ENCODE measurements at places on chromosomes 1 and 21.
A peak's percentile ranks its signal among the peaks of the same experiment; 100 is the strongest.

GRCh38 chr1:48236716-48237470 lies 14.4 kb downstream of the SLC5A9 start:
- DNase-seq = no peak

DNA sequence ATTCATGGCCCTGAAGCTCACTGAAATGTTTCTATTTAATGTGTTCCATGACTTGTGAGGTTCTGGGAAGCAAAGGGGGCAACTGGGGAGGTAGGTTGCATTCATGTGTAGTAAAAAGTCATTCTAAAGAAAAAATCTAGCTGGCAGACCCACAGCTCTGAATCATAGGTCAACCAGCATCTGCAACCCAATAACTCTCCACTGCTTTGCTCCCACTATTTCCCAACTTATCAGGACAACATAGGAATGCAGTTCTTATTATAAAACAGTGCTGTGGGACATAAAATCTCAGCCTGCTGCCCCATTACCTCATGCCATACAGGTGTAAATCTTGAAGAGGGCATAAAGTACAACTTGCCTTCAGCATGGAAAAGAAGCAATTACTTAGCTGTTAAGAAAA lies 576.1 kb upstream of the PTBP2 start:
- no peak for DNase-seq

DNA sequence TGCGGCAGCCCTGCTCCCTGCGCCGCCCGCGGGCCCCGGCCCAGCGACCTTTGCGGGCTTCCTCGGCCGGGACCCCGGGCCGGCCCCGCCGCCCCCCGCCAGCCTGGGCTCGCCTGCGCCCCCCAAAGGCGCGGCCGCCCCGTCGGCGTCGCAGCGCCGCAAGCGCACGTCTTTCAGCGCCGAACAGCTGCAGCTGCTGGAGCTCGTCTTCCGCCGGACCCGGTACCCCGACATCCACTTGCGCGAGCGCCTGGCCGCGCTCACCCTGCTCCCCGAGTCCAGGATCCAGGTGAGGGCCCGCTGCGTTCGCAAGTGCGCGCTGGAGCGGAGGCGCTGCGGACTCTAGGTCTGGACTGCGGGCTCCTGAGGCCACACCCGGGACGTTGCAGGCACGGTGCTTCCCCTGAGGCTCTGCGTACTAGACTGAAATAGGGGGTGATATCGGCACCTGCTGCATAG lies 351 bp downstream of the MIXL1 start:
- no peak for DNase-seq

GRCh38 chr1:228417483-228418203 lies 982 bp upstream of the TRIM17 start:
- DNase-seq = no peak

- no peak for DNase-seq
These were observed 446.9 kb upstream of the LRRC7 start for GRCh38 chr1:69120817-69121216.

DNA sequence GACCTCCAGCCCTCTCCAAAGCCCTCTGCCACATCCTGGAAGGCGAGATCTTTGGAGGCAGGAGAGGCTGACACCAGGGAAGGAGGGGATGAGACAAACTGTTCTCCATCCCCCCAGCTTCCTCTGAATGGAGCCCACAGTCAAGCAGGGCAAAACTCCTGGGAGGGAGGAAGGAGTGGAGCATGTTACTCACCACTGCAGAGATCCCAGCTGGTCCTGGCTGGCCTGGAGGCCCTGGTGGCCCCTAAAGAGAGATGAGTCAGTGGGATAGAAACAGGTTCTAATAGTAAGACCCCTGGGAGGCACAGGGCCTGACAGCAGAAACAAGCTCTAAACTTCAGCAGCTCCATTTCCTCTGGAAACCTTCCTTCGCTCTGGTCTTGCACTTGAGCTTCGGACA lies 14.0 kb upstream of the PEF1 start:
- no peak for DNase-seq

DNA sequence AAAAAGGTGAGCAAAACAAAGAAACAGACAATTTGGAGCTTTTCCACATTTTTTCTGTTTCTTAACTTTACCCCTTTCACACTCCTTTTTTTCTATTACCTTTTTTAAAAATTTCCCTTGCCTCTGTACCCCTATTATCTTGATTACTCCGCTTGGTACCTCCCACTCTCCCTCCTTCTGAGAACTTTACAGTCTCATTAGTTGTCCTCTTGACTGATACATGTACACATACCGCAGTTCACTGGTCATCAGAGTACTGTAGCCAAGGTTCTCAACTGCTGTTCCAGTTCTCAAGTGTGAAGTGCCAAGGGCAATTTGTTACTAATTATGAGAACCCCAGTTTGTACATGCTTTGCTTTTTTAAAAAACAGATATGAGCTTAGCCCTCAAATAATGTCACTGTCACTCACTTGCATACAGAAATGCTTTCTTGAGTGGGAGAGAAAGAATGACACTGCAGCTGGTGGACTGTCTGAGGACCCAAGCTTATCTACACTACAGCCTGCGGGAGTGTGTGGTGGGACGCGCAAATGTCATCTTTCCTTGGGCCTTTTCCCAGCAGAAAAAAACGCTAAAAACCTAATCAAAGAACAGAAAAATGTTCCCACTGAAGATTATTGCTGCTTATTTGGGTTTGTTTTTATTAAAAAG lies 160.8 kb downstream of the DISP1 start:
- no peak for DNase-seq

GRCh38 chr1:106534612-106535011 lies 521.9 kb upstream of the PRMT6 start:
- no peak for DNase-seq

DNA sequence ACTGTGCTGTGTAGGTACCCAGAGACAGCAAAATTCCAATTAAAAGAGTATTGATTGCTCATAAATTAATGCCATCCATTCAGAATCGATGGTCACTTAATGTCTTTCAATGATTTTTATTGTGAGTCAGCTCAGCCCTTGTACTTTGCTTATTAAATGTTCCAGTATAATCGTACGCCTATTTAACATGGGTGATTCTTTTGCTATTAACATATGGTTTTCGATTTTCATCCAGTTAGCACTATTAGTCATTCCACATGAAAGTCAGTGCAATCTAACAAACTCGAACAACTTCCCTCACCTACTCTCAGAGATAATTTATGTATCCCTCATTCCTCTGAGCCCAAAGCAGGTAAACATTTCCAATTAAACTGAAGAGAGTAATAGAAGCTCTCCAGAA lies 109.6 kb upstream of the APP start:
- no peak for DNase-seq

DNA sequence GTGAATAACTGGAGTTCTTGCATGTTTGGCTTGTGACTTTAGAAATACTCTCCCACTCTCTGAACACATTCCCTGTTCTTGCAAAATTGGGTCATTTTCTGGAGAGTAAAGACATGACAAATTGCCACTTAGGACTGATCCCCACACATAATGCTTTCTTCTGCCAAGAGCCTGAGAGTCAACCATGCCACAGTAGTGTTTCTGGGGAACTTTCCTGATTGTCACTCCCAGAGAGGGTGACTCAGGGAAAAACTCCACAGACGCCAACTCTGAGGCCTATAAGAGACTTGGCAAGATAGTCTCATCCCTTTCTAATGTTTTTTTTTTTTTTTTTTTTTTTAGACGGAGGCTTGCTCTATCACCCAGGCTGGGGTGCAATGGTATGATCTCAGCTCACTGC lies 157.8 kb downstream of the ATG4C start:
- peak; percentile 66 for DNase-seq

DNA sequence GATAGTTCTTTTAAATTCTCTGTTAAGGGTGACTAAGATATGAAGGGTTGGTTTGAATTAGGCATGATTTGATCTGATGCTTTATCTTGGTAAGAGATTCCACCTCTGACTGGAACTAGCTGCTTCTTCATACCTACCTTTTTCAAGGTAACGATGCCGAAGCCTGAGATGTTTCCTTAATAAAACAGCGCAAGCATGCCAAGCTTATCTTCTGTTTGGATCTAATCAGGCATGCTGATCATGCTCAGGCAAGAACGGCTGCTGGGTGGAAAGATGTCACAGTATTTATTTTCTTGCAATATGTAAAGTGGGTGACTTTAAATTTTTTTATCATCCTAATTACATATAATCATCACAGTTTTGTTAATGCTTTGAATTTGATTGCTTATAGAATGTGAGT lies 148.7 kb downstream of the ADGRL2 start:
- DNase-seq = peak; percentile 10

DNA sequence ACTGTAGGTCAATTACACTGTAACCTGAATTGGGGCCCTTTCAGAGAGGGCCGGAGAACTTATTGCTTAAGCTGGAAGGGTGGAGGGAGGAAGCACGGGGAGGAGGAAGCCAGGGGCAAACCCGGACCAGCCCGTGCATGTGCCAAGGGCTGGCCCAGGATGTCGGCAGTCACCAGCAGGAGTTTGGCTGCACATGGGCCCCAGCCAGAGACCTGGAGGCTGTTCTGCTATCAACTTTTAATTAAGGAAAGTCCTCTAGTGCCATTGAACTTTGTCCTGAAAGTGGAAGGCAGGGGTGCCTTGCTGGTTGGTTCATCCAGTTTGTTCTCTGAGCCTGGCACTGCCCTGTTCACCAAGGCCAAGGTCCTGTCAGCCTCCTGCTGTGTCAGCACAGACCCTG lies 200.8 kb upstream of the VAMP3 start:
- no peak for DNase-seq

DNA sequence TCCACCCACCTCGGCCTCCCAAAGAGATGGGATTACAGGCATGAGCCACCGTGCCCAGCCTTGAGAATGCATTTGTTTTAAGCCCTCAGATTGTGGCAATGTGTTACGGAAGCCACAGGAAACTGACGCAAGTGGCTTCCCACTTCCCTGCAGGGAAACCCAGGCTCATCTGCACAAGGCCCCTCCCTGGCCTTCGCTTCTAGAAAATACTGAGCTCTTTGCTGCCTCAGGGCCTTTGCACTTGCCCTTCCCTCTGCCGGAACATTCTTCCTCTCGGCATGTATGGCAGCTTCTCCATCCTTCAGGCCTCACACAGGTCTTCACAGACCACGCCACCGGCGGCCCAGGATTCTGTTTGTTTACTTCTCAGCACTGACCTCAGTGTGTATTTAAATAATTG lies 137.0 kb upstream of the TMEM51 start:
- no peak for DNase-seq

DNA sequence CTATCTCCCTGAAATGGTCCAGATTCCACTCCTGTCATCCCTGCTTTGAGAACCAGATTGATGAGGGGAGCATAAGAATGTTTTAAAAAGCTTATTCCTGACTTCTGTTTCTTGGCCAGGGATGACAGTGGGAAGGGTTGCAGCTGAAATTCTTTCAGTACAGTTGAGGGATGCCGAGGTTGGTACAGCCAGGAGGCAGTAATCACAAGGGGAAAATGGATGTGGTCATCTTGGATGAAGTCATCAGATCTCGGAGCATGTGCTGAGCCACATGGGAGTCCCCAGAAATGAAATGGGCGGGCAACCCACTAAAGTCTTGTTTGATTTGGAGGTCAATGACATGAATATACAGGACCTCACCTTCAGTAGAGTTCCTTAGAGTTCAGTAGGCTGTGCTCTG lies 18.7 kb upstream of the PLA2G2E start:
- no peak for DNase-seq

GRCh38 chr1:22327411-22327810 lies 124.2 kb upstream of the ZBTB40 start:
- DNase-seq = no peak

DNA sequence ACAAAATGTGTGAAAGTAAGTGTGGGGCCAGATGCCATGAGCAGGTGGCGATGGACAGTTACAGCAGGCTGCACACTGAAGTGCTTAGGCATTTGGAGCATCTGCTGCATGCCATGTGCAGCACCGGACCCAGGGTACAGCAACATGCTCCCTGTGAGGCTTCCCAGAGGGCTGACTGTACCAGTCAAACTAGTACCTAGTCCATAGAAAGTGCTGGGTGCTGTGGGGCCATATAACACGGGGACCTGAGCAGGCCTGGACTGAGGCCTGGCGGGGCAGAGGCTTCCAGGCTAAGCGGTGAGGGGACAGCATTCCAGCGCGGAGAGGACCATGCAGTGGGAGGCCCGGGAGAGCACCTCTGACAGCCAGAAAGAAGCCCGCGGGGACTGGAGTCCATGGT lies 29.9 kb upstream of the PKP1 start:
- no peak for DNase-seq

DNA sequence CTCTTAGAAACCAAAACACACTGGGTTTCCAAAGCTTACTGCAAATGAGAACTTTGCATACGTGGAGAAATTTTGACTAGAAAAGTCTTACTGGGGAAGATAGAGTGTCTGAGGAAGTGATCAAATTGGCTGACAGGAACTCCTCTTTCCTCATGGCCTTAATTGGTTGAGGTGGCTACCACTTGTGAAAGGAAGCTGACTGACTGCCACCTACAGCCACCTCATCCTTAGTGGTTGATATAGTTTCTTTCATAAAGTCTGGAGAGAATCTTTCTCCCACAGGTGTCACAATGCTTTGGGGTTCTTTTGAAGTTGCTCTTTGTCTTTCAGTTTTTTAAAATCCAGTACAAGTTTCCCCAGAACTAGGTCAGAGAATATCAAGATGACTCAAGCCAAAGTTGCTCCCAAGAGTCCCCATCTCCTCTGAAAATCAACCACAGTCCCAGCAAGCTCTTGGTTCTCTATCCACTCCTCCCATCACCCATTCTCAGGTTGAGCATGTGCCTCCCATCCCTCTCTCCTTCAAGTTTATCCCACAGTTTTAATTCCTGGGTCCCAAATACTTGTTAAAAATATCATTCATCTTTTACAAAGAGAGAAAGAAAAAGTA lies 43.3 kb downstream of the GPR88 start:
- no peak for DNase-seq

DNA sequence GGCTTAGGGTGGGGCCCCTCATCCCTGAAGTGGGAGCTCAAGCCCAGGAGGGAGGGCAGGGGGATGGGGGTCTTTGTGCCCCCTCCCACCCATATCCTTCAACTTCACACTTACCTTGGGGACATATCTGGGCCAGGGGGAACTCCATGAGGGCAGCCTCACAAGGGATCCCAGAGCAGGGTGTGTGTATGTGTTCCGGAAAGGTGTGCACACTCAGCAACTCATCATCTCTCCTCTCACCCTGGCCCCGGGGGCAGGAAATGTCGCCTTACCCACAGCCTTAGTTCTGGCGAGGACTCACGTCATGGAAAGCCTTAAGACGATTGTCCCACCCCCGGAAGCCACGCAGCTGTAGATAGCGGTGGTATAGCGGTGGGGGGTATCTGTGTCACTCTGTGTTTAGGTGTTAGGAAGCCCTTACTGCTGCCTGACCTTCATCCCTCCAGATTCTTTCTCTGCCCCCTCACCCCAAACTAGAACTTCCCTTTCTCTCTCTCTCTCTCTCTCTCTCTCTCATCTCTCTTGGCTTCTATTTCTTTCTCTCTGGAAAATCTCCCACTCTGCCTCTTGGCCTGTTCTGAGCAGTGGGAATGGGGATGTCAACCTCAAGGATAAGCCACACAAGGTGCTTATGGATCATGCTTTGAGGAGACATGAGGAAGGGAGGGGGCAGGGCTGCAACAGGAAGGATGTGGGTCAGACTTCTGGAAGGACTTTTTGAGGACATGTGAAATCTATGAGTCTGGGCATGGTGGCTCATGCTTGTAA lies at the start of gene SH2D2A:
Gene SH2D2A (minus strand): TSS at position 288 of the 768 bp plus-strand sequence. CDS start 140 bp downstream, at position 148.
- peak; percentile 51 for DNase-seq

- DNase-seq = no peak
These were observed 119.6 kb downstream of the UBE2U start for GRCh38 chr1:64323054-64323453.

- peak; percentile 9 for DNase-seq
These were observed 12.3 kb upstream of the PADI1 start for GRCh38 chr1:17192394-17193221.

GRCh38 chr1:79955966-79956365 lies 949.4 kb upstream of the ADGRL4 start:
- no peak for DNase-seq

Data from adrenal gland (tissue), 19 donors.